ENCODE measurements at places on chromosomes 6 and 20. TPM values are rescaled to one million over a fixed set of nuclear protein-coding genes. Genes with fewer than 3 reads are reported as not detected.

DNA sequence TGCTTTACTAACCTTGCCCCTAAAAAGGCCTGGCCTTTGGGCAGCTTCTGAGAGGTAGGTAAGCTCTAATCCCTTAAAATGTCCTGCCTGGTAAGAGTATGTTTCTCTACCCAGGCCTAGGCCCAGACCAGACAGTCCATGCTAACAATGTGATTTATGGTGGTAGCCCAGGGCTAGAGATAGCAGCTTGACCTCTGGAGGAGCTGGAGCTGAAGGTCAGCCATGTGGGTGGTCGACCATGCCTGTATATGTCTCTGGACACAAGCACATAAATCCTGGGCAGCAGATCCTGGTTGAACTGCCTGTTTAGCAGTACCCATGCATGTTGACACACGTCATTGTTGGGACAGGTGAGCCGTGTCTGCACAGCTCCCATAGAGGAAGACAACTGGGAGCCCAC is 62.1 kb upstream of the PHACTR1 start:
- no peak overlapping the region for H3K4me3 ChIP-seq
- no peak overlapping the region for H3K27ac ChIP-seq
- no peak for DNase-seq
- no peaks in the 10 kb centered on the region for H3K27me3 ChIP-seq
- H3K36me3 ChIP-seq, result no peaks in the 10 kb centered on the region
- H3K4me1 ChIP-seq, result no peaks in the 10 kb centered on the region

- no peaks in the 10 kb centered on the region for H3K4me1 ChIP-seq
- no peak overlapping the region for H3K27ac ChIP-seq
- H3K4me3 ChIP-seq, result no peak overlapping the region
Observed at GRCh38 chr20:57055345-57055744, 211.1 kb downstream of the BMP7 start.

POPDC3 gene
- not detected for total RNA-seq

TNF gene
- total RNA-seq, result 0.71 TPM

- no peaks in the 10 kb centered on the region for H3K36me3 ChIP-seq
- H3K4me3 ChIP-seq, result no peak overlapping the region
- DNase-seq, result no peak
- H3K27ac ChIP-seq, result no peak overlapping the region
- no peaks in the 10 kb centered on the region for H3K4me1 ChIP-seq
- H3K27me3 ChIP-seq, result no peaks in the 10 kb centered on the region
Observed at GRCh38 chr6:39152262-39152661, 37.3 kb upstream of the SAYSD1 start.

GRCh38 chr6:88492824-88493223 is 326.7 kb upstream of the CNR1 start:
- no peaks in the 10 kb centered on the region for H3K27me3 ChIP-seq
- DNase-seq, result no peak
- H3K36me3 ChIP-seq, result no peaks in the 10 kb centered on the region
- H3K27ac ChIP-seq, result no peak overlapping the region
- no peak overlapping the region for H3K4me3 ChIP-seq

DNA sequence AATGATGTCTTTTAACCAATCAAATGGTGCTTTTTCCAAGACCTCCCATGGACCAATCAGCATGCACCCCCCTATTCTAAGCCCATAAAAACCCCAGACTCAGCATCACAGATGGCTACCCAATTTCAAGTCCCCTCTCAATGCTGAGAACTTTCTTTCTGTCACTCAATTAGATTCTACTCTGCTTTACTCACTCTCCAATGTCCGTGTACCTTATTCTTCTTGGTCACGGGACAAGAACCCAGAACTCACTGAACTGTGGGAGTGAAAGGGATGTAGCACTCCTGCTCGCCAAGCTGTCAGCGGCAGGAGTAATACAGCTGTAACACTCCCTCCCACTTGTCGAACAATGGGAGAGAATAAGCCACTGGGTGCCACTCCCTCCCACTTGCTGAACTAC is 20.8 kb upstream of the MAP7 start:
- H3K4me1 ChIP-seq, result no peaks in the 10 kb centered on the region
- H3K36me3 ChIP-seq, result peaks cover 23% of the 10 kb centered on the region
- DNase-seq, result no peak

DNA sequence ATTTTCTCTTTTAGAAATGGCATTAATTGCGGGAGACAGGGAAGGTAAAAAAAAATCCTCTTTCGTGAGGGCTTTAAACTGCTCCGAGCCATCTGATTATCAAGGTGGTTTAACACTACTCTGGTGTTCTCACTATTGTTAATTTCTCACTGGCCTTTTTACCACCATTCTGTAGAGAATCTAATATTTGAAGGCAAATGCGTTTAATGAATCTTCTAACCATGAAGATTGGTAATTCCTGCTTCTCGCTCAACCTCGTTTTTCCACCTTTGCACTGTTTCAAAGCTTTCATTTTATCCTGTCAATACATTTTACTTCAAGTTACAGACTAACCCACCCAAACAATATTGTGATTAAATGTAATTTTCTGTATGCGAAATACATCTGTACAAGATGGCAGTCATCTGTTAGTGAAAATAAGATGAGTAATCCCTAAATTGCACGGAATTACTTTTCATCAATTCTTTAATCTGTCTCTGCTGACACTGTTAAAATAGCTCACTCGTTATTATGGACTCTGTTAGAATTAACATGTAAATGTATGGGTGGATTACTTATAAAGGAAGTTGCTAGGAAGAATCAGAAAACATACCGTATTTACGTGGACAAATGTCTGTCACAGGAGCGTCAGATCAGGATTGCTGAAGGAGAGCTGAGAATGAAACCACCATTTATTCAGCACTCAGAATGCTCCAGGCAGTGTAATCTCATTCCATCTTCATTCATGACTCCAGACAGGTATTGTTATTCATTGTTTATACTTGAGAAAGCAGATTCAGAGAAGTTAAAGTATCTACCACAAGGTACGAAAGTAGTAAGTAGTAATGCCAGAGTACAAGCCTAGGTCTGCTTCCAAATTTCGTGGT is 1.1 kb upstream of the LCA5 start:
- no peaks in the 10 kb centered on the region for H3K27me3 ChIP-seq
- H3K36me3 ChIP-seq, result no peaks in the 10 kb centered on the region
- no peak for DNase-seq
- H3K4me3 ChIP-seq, result peak overlapping the region; percentile 92

NRSN1 gene
- not detected for total RNA-seq

- H3K27ac ChIP-seq, result no peak overlapping the region
- H3K4me1 ChIP-seq, result no peaks in the 10 kb centered on the region
- H3K27me3 ChIP-seq, result no peaks in the 10 kb centered on the region
- DNase-seq, result no peak
Observed at GRCh38 chr6:153056308-153056707, 53.8 kb upstream of the MTRF1L start.

DNA sequence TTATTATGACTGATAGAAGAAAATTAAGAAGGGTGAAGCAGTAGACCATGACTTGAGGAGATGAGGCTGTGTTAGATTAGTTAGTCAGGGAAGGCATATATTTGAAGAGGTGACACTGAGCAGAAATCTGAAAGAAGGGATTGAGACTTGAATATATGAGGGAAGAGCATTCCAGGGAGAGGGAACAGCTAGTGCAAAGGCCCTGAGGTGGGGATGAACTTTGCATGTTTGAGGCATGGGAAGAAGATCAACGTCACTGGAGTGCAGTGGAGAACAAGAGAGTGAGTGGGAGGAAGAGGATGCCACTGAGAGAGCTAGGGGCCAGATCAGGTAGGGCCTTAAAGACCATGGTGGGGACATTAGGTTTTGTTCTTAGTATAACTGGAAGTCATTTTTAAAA is 119.0 kb downstream of the ZDHHC14 start:
- H3K27ac ChIP-seq, result no peak overlapping the region
- no peak overlapping the region for H3K4me3 ChIP-seq

DTNBP1 gene
- total RNA-seq, result 11.5 TPM

- H3K4me1 ChIP-seq, result peaks cover 37% of the 10 kb centered on the region
- H3K27ac ChIP-seq, result peak within 1 kb of the TSS; percentile 77
- H3K4me3 ChIP-seq, result peak within 1 kb of the TSS; percentile 91
- no peaks in the 10 kb centered on the region for H3K27me3 ChIP-seq
Observed at GRCh38 chr6:33208091-33208967, at the start of gene RING1. TSS of gene RING1 (plus strand) at chr6:33208500. CDS start at chr6:33208823, 323 bp downstream.

- H3K4me1 ChIP-seq, result peaks cover 3% of the 10 kb centered on the region
- H3K27ac ChIP-seq, result no peak overlapping the region
- no peak overlapping the region for H3K4me3 ChIP-seq
- no peaks in the 10 kb centered on the region for H3K36me3 ChIP-seq
- DNase-seq, result no peak
Observed at GRCh38 chr6:105907301-105907700, 178.8 kb upstream of the PRDM1 start.

- H3K27me3 ChIP-seq, result no peaks in the 10 kb centered on the region
- H3K27ac ChIP-seq, result no peak overlapping the region
- H3K36me3 ChIP-seq, result peaks cover 45% of the 10 kb centered on the region
- no peak for DNase-seq
- no peak overlapping the region for H3K4me3 ChIP-seq
Observed at GRCh38 chr20:50584687-50585086, 74.5 kb downstream of the PTPN1 start.

IL17A gene
- not detected for total RNA-seq
